ENCODE measurements at places on chromosomes 13 and 19. TPM values are rescaled to one million over a fixed set of nuclear protein-coding genes. Genes with fewer than 3 reads are reported as not detected.

The NPAS1 gene
- 0.78 TPM for total RNA-seq

The SMIM7 gene
- total RNA-seq, result 76.0 TPM

The OLFM2 gene
- 2.5 TPM for total RNA-seq

The ZNF772 gene
- 18.8 TPM for total RNA-seq

The EXOC3L2 gene
- total RNA-seq, result under 0.01 TPM

The DAND5 gene
- 0.11 TPM for total RNA-seq

The ZNF844 gene
- total RNA-seq, result 19.8 TPM

The NLRP11 gene
- not detected for total RNA-seq

The C1QTNF9 gene
- total RNA-seq, result not detected

The GNA15 gene
- not detected for total RNA-seq

The GPC6 gene
- total RNA-seq, result 302 TPM

The PVR gene
- total RNA-seq, result 95.1 TPM

The GSX1 gene
- not detected for total RNA-seq

The CEACAM20 gene
- total RNA-seq, result not detected

The SYNGR4 gene
- total RNA-seq, result not detected

The ZNF556 gene
- not detected for total RNA-seq

The CEACAM16 gene
- not detected for total RNA-seq

The ZNF575 gene
- total RNA-seq, result 0.26 TPM

The PTBP1 gene
- total RNA-seq, result 113 TPM

The ZNF776 gene
- total RNA-seq, result 14.9 TPM

The CD79A gene
- total RNA-seq, result not detected

The NCAN gene
- total RNA-seq, result not detected

The C3 gene
- 14.7 TPM for total RNA-seq

The CYP4F22 gene
- not detected for total RNA-seq

The DACT3 gene
- 2.6 TPM for total RNA-seq

The CBLC gene
- not detected for total RNA-seq

The ZFP14 gene
- total RNA-seq, result 7.1 TPM

The KIR2DL3 gene
- total RNA-seq, result not detected

The ZNF726 gene
- 2.8 TPM for total RNA-seq

The PRX gene
- 2.4 TPM for total RNA-seq

The CYSLTR2 gene
- not detected for total RNA-seq

The RTBDN gene
- total RNA-seq, result not detected

The PRRG2 gene
- 0.26 TPM for total RNA-seq

The IL11 gene
- total RNA-seq, result 1.2 TPM

The YJEFN3 gene
- 0.65 TPM for total RNA-seq

The ATP4B gene
- not detected for total RNA-seq

The ZNF835 gene
- total RNA-seq, result 1.7 TPM

The FFAR1 gene
- not detected for total RNA-seq

The CCNE1 gene
- total RNA-seq, result 6.2 TPM

The ZBTB32 gene
- total RNA-seq, result not detected

The KLHL1 gene
- total RNA-seq, result not detected

The ITM2B gene
- total RNA-seq, result 422 TPM

The NLRP5 gene
- not detected for total RNA-seq

The MATK gene
- total RNA-seq, result 0.65 TPM

The ZNF562 gene
- total RNA-seq, result 32.8 TPM

The EPSTI1 gene
- total RNA-seq, result 18.1 TPM

The FBXO27 gene
- total RNA-seq, result 1.8 TPM
